EH (cell line): ENCODE measurements at places on chromosomes 3 and 15.

DNA sequence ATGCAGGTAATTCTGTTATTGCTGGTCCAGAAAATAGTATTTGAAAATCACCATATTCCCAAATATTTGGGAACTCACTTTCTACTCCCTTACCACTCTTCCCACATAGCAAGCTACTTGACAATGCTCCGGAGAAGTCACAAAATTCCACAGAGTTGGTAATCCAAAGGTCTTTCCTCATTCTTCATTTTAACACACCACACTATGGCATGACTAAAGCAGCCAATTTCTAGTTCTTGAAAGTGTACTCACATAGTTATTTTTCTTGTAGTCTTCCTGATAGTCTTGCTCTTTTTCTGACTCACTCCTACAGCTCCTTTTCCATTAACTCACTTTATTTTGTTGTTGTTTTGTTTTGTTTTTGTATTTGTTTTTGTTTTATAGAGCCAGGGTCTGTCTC is 67.2 kb downstream of the MYO9A start:
- DNase-seq, result peak; percentile 27

- no peak for DNase-seq
These were observed 44.8 kb downstream of the PLD1 start for GRCh38 chr3:171765511-171765887.

GRCh38 chr15:67892559-67893377 is 52.9 kb upstream of the RNU6-1 start:
- no peak for DNase-seq

DNA sequence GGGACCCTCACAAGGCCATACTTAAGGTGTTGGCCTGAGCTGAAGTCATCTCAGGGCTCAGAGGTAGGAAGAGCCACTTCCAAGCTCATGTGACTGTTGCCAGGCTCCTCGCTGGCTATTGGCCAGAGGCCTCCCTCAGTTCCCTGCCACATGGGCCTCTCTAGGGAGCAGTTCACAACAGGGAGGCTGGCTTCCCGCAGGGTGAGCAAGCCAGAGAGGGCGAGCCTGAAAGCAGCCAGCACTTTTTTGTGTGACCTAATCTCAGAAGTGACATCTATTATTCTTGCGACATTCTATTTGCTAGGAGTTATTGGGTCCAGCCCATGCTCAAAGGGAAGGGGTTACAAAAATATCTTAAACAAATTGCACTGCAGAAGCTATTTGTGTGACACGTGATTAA is 201.4 kb downstream of the SSR3 start:
- peak; percentile 4 for DNase-seq

GRCh38 chr3:114886905-114887304 is 260.2 kb downstream of the ZBTB20 start:
- no peak for DNase-seq

DNA sequence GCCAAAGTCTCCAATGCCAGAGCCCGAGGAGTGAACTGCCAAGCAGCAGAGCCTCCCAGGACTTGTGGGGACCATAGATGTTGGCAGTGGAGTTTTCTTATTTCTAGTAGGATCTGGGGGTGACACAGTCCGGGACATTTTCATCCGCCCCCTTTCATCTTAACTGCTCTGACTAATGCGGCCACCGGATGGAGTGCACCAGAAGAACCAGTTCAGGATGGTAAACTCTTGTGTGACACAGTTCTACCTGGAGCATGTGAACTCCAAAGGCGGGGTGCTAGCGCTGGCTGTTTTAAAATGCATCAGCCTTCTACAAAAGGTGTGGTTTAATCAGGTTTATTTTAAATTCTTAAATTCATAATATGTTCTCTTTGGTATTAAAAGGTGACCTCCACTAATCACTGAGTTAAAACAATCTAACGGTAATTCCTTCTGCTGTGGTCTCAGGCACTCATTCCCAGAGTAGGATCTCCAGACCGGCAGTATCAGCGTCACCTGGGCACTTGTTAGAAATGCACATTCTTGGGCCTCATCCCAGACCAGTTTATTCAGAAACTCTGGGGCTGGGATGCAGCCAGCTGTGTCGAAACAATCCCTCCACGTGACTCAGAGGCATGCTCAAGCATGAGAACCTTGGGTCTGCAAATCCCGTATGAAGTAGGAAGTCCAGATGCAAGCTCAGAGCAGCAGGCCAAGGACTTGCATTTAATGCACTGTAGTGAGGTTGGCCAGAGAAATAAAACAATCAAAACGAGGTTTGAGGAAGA is 105.5 kb downstream of the GABRB3 start:
- no peak for DNase-seq

- DNase-seq, result no peak
These were observed 13.6 kb downstream of the PRKCD start for GRCh38 chr3:53174346-53175250.

DNA sequence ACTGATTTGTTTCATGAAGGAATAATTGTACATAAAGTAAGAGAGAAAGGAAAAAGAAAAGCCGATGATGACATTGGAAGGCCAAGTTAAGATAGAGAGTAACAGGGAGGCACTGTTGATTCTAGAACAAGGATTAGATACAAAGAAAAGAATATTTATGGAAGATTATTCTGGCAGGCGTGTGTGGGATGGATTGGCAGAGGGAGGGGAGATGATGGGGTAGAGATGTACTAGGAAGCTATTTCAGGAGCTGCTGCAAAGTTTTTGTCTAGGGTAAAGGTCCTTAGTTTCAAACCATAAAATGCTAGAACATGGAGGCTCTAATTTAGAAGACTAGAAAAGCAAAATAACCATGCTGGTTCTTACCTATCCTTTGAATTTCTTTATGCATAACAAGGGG is 280.0 kb upstream of the LRRN1 start:
- DNase-seq, result no peak

GRCh38 chr3:80086426-80086825 is 318.6 kb upstream of the ROBO1 start:
- DNase-seq, result no peak

DNA sequence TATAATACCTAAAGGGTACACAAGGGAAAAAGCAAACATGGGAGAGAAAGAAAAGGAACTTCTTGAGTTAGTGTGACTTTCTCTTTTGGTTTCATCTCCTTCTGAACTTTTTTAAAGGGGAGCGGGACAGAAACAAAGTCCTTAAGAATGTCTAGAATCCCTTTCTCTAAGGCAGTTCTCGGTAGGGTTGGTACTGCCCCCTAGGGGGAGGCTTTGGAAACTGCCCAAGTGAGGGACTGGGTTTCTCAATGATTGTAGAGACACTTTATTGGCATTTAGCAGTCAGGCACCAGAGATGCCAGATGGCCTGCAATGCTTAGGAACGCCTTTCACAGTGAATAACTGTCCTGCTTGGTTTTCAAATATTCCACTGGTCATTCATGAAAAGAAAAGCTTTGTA is 172.7 kb downstream of the WDR72 start:
- no peak for DNase-seq

GRCh38 chr3:15303728-15304127 is 28.7 kb downstream of the SH3BP5 start:
- no peak for DNase-seq

DNA sequence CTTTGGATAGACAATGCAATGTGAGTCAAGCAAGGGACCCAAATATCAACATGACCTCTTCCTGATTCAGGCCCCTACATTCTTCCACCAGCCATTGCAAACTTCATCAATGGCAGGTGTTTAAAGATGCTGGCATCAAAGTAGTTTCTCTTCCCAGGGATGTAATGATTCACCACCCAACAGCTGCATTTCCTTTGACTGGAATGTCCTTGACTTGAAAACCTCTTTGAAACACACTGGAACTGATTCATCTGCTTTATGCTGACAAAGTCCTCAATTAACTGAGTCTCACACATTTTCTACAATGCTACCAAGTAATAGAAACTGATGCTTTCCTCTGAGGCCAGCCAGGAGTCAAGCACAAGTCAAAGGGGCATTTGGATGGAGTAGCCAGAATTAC is 385.5 kb downstream of the GBE1 start:
- no peak for DNase-seq

- peak; percentile 11 for DNase-seq
These were observed 13.0 kb upstream of the HDC start for GRCh38 chr15:50278496-50278895.

GRCh38 chr15:46879032-46879770 is 838.1 kb upstream of the SEMA6D start:
- DNase-seq, result no peak

GRCh38 chr3:172341482-172342059 is 106.7 kb downstream of the GHSR start:
- DNase-seq, result peak; percentile 69

GRCh38 chr3:46979958-46980497 is 562 bp downstream of the NBEAL2 start:
- DNase-seq, result peak; percentile 19

DNA sequence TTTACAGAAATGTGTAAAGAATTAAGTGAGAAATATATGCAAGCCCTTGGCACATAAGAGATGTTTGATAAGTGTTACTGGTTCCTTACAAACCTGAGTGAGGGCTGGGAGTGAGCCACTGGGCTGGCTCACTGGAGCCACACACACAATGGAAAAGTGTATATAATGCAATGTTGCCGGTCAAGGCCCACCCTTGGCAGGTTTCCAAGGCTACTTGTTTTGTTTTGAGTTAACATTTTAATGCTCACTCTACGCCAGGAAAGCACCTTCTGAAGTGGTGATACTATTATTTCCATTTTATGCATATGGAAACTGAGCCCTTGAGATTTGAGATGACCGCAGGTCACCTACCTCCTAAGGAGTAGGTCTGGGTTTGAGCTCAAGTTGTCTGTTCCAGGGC is 71.8 kb upstream of the FHIT start:
- no peak for DNase-seq

GRCh38 chr15:98914626-98915025 is 93.0 kb downstream of the PGPEP1L start:
- DNase-seq, result peak; percentile 99

GRCh38 chr15:91515188-91515754 is 338.2 kb upstream of the SLCO3A1 start:
- DNase-seq, result peak; percentile 89

DNA sequence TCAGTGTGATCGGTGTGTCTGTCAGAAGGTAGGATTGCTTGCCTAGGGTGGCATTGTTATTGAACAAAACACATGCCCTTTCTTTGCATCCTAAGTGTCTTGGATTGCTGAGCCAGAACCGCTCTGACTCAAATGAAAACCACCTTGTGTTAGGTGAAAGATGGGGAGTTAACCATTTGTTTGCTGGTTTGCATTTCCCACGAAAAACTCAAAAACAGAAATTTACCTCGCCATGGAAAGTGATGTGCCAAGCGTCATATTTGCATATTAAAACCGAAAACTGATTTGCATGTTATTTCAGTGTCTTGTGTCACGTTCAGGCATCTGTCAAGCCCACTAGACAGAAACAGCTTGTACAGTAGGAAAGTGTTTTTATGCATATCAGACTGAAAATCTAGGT is 474.6 kb upstream of the TPRG1 start:
- no peak for DNase-seq

DNA sequence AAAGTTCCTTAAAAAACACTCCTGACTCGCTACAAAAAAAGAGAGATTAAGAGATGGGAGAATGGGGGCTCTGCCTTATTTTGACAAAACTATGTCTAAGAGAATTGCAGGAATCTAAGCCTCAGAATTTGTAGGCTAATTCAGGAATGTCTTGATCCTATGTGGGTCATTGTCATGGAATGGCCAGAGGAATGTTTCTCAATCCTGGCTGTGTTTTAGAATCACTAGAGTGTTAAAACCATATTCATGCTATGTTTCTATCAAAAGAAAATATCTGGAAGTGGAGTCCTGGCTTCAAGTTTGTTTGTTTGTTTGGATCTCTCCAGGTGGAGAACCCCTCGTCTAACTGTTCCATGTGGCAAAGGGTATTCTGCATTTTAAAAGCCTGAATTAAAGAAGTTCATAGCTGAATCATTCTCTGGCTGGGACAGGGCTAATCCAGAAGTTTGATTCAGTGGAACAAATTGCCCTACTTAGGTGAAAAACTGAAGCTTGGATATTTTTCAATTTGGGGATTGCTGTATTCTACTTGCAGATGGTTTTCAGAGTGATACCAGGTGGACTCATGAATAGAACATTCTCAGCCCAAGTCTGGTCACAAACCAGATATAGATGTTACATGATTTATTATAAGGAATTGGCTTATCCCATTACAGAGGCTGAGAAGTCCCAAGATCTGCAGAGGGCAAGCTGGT is 28.2 kb downstream of the GJD2 start:
- DNase-seq, result peak; percentile 85

GRCh38 chr15:67178569-67179210 is 75.8 kb downstream of the AAGAB start:
- DNase-seq, result peak; percentile 99

GRCh38 chr3:99250272-99250671 is 348.8 kb upstream of the DCBLD2 start:
- DNase-seq, result peak; percentile 79

- no peak for DNase-seq
These were observed 826.8 kb upstream of the NR2F2 start for GRCh38 chr15:95503640-95504225.

DNA sequence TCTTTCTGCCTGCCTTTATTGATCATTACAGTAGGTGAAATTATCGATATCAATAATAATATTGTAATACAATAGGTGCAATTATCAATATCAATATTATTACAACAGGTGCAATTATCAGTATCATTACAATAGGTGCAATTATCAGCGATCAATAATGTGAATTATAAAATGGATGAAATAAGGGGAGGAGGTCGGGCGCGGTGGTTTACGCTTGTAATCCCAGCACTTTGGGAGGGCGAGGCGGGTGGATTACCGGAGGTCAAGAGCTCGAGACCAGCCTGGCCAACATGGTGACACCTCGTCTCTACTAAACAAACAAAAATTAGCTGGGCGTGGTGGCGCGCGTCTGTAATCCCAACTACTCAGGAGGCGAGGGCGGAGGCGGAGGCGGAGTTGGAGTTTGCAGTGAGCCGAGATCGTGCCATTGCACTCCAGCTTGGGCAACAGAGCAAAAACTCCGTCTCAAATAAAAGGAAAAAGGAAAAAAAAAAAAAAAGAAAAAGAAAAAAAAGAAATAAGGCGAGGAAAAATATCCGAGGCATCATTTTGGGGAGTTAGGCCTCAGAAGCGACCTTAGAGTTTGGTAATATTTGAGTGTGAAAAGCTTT is 611 bp upstream of the BNIP2 start:
- DNase-seq, result peak; percentile 71

DNA sequence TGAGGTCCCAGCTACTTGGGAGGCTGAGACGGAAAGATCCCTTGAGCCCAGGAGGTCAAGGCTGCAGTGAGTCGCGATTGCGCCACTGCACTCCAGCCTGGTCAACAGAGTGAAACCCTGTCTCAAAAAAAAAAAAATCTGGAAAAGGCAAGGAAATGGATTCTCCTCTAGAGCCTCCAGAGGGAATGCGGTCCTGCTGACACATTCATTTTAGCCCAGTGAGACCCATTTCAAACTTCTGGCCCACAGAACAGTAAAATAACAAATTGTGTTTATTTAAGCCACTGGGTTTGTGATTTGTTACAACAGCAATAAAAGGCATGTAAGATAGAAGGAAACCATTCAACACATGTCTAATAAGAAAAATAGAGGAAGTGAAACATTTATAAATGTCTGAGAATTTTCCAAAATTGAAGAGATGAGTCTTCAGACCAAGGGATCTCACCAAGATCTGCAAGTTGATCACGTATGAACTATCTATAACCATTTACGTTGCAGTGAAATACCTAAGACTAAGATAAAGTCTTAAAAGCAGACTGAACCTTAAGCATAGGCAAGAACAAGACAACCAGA is at the start of gene HTR3E:
HTR3E (plus strand) TSS at position 254 of the 573 bp plus-strand sequence. CDS start 466 bp downstream, outside the sequence.
- DNase-seq, result no peak

GRCh38 chr3:31132132-31132769 is 237.8 kb upstream of the GADL1 start:
- DNase-seq, result peak; percentile 56

GRCh38 chr3:21407743-21408142 is 343.3 kb downstream of the ZNF385D start:
- no peak for DNase-seq
